Osteocyte (in vitro differentiated cells): ENCODE measurements at places on chromosomes 2 and 18. TPM values are rescaled to one million over a fixed set of nuclear protein-coding genes. Genes with fewer than 3 reads are reported as not detected.

ARHGAP28 gene
- 18.1 and 22.8 TPM in 2 replicates for total RNA-seq

CKAP2L gene
- 6.3 and 6.5 TPM in 2 replicates for total RNA-seq

ZNF516 gene
- 36.3 and 39.3 TPM in 2 replicates for total RNA-seq

NEURL3 gene
- total RNA-seq = not detected in 2 replicates

ALPP gene
- not detected in 2 replicates for total RNA-seq

GALNT13 gene
- 0.13 TPM in 1 of 2 replicates, not detected in the other for total RNA-seq

ACADL gene
- not detected in 2 replicates for total RNA-seq

ATOH8 gene
- 5.9 and 7.1 TPM in 2 replicates for total RNA-seq

GDF7 gene
- 9.0 and 10.1 TPM in 2 replicates for total RNA-seq

AKAIN1 gene
- total RNA-seq = not detected in 2 replicates

GLI2 gene
- total RNA-seq = 33.2 and 34.2 TPM in 2 replicates

NT5DC4 gene
- total RNA-seq = not detected in 2 replicates

ATF2 gene
- total RNA-seq = 71.0 and 74.9 TPM in 2 replicates

GALR1 gene
- not detected in 2 replicates for total RNA-seq

WNT10A gene
- not detected in 2 replicates for total RNA-seq

NEB gene
- 0.40 and 1.3 TPM in 2 replicates for total RNA-seq

DCDC2C gene
- not detected in 2 replicates for total RNA-seq

UGT1A3 gene
- not detected in 2 replicates for total RNA-seq

SCYGR6 gene
- total RNA-seq = not detected in 2 replicates

NEDD4L gene
- 40.0 and 41.1 TPM in 2 replicates for total RNA-seq

RAB17 gene
- total RNA-seq = 3.9 and 5.2 TPM in 2 replicates

NPAS2 gene
- 16.6 and 21.4 TPM in 2 replicates for total RNA-seq

SLC5A6 gene
- 33.2 and 33.3 TPM in 2 replicates for total RNA-seq

RFTN2 gene
- 29.4 and 30.6 TPM in 2 replicates for total RNA-seq

BMP10 gene
- not detected in 2 replicates for total RNA-seq

TLX2 gene
- total RNA-seq = not detected in 2 replicates

IL36G gene
- total RNA-seq = not detected in 2 replicates

XPO1 gene
- 122 and 129 TPM in 2 replicates for total RNA-seq

CYS1 gene
- 5.1 and 5.5 TPM in 2 replicates for total RNA-seq

ALLC gene
- total RNA-seq = not detected in 2 replicates

AOX1 gene
- 0.97 and 1.7 TPM in 2 replicates for total RNA-seq

GNLY gene
- total RNA-seq = not detected in 2 replicates

SFT2D3 gene
- 7.5 and 8.4 TPM in 2 replicates for total RNA-seq

UGT1A4 gene
- total RNA-seq = not detected in 2 replicates

PRKAG3 gene
- total RNA-seq = not detected in 2 replicates

GPBAR1 gene
- total RNA-seq = not detected in 2 replicates

LDLRAD4 gene
- total RNA-seq = 18.7 and 20.4 TPM in 2 replicates

LYPD6 gene
- total RNA-seq = 1.8 and 2.1 TPM in 2 replicates

CRYGC gene
- not detected in 2 replicates for total RNA-seq

PIEZO2 gene
- 134 and 139 TPM in 2 replicates for total RNA-seq
